ENCODE measurements at places on chromosomes 7 and 10. TPM values are rescaled to one million over a fixed set of nuclear protein-coding genes. Genes with fewer than 3 reads are reported as not detected.

ESYT2 gene
- total RNA-seq: 66.3 TPM

TYW1B gene
- 1.9 TPM for total RNA-seq

NMT2 gene
- 37.2 TPM for total RNA-seq

ADCY1 gene
- 0.80 TPM for total RNA-seq

SRGN gene
- 8.3 TPM for total RNA-seq

SLC35G1 gene
- total RNA-seq: 8.5 TPM

SUFU gene
- 0.40 TPM for total RNA-seq

RASSF4 gene
- total RNA-seq: 0.57 TPM

All from Daoy (cell line).